IMR-90 (cell line): ENCODE measurements at places on chromosomes 7 and 10. TPM values are rescaled to one million over a fixed set of nuclear protein-coding genes. Genes with fewer than 3 reads are reported as not detected.

EN2 gene
- total RNA-seq = not detected in 2 replicates

GIMAP4 gene
- not detected in 2 replicates for total RNA-seq

CLRN3 gene
- not detected in 2 replicates for total RNA-seq

DBF4 gene
- 7.2 and 20.3 TPM in 2 replicates for total RNA-seq

CYP26C1 gene
- under 0.01 TPM in 1 of 2 replicates, not detected in the other for total RNA-seq
